A549 (cell line): ENCODE measurements at places on chromosomes 3 and 15. TPM values are rescaled to one million over a fixed set of nuclear protein-coding genes. Genes with fewer than 3 reads are reported as not detected.

DNA sequence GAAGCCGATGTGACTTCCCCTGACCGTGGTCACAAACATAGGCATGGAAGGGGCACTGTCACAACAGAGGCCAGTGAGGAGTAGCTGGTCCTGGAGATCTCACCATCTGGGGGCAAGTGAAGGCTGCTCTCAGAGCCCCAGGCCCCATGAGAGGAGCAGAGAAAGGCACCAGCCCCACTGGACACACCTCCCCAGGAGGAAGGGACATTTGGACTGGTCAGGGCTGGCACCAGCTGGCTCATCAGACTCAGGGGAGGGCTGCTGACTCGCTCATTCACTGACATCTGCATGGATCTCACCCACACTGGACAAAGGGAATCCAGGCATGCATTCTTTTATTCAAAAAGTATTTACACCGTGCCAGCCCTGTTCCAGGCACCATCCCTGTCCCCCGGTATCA is 26.8 kb downstream of the ESYT3 start:
- no peak for DNase-seq

GRCh38 chr3:196138482-196139254 is 56.8 kb upstream of the TFRC start:
- DNase-seq: no peak

DNA sequence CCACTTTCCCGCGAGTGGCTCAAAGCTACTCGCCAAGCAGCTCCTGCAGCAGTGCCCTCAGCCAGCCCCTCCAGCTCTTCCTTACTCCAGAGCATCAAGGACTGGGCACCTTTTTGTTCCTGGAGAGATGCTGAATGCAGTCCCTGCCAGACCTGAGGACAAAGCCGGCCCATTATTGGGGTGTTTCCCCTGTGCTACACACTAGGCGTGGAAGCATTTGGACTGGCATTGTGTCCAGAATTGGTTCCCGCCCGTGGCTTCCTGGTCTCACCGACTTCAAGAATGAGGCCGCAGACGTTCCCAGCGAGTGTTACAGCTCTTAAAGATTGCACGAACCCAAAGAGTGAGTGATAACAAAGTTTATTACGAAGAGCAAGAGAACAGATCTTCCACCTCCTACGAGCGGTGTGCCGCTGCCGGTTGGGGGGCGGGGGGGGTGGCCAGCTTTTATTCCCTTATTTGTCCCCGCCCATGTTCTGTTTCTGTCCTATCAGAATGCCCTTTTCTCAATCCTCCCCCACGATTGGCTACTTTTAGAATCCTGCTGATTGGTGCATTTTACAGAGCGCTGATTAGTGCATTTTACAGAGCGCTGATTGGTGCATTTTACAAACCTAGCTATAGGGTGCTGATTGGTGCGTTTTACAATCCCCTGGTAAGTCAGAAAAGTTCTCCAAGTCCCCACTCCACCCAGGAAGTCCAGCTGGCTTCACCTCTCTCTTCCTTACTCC is 62.4 kb downstream of the NSMCE3 start:
- no peak for DNase-seq

DNA sequence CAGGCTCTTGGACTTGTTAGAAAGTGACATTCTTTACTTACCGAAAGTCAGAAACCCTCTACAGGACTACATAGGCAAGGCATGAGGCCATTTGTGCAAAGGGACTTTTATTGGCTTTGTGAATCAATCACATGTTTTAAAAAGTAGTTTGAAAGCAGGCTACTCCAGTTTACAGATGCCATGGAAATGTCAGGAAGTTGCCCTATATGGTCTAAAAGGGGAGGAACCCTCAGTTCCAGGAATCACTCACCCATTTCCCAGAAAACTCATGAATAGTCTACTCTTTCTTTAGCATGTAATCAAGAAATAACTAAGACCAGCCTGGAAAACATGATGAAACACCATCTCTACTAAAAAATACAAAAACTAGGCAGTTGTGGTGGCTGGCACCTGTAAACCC is 51.0 kb upstream of the MKRN3 start:
- DNase-seq: no peak

DNA sequence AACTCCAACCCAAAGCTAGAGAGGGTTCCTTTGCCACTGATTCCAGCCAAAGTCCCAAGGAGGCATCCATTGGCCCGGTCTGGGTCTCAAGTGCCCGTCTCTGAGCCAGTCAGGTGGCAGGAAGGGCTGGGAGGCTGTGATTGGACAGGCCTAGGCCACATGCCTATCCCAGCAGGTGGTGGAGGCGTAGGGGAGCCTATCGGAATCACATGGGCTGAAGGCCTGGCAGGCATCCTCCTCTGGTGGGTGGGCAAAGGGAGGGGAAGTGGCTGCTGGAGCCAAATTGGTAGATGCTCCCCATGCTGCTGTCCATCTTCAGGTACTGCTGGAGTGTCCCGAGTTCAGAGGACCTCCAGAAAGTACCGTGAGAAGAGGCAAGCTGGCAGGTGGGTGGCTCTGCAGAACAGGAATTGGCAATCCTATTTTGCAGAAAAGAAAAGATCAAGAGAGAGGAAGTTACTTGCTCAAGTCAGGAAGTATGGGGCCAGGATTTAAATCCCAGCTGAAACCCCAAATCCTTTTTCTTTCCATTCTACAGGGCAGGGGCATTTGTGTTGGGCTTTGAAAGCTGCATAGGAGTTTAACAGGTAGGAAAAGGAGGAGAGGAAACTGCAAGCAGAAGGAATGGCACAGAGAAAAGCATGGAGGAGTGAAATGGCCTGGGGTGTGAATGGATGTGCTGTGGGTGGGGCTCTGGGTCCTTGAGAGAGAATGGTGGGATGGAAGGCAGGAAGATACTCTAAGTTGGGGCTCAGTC is 3.7 kb downstream of the CHST13 start:
- no peak for DNase-seq

DNA sequence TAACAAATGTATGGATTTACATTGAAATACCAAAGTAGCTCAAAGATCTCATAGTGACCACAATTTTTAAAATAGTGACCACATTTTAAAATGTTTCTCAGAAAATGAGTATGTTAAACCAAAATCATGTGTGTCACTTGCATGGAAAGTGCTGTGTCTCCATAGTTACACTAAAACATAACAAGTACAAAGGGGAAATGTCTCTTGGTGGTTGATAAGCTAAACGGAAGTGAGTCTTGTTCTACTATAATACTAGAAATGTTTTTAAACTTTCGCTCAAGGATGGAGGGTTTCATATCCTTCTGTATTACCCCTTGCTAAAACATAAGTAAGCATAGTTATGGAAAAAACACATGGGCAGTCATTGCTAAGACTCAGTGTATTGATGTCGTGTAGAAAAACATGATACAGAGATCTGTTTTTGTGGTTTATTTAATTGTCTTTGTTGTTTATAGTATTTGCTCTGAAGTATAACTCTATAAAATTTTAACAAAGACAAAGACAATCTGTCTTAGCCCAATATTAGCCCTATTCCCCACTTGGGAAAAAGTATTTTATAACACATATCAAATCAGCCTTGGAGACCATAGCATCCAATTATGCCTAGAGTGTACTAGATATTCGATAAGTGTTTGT is 27.0 kb upstream of the DENND4A start:
- no peak for DNase-seq

The NMNAT3 gene
- polyA plus RNA-seq: 1.2 to 1.4 TPM (median 1.2 TPM) in 3 replicates

The C3orf20 gene
- 0.03 to 0.08 TPM in 2 of 3 replicates, not detected in the other for polyA plus RNA-seq

The MESP2 gene
- polyA plus RNA-seq: 0.50 to 0.57 TPM (median 0.53 TPM) in 3 replicates

The SNTN gene
- not detected in 3 replicates for polyA plus RNA-seq

The OCA2 gene
- 0.16 to 0.21 TPM (median 0.17 TPM) in 3 replicates for polyA plus RNA-seq
